ENCODE measurements at places on chromosomes 3 and 15.

DNA sequence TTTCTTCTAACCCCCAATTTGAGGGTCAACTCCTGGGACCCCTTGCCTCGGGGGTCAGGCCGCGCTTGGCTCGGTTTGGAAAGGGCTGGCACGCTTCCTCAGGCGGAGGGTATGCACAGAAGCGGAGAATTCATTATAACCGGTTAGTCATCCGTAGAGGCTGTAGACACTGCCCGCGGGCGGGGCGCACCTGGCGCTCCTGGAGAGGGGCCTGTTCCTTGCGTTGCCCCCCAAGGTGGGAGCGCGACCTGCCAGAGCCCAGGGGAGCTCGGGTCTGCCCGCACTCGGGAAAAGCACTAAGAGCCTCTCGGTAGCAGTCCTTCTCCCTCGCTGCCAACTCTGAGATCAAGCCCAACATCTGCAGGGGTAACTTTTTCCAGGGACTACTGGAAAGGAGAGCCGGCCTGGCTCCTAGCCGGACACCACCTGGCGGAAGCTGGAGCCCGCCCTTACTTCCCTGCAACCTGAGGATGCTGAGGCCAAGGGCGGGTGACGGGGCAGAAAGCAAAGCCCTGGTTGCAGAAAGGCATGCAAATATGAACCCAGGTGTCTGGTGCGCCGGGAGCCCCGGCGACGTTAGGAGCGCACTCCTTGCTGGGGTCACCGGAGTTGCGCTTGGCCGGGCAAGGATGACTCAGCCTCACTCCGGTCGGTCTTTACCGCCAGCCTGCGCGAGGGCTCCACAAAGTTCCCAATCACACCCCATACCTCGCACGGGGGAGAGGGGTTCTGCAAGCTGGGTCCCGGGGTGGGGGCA, 1.5 kb upstream of the CACNA2D3 start:
- no peak for DNase-seq

DNA sequence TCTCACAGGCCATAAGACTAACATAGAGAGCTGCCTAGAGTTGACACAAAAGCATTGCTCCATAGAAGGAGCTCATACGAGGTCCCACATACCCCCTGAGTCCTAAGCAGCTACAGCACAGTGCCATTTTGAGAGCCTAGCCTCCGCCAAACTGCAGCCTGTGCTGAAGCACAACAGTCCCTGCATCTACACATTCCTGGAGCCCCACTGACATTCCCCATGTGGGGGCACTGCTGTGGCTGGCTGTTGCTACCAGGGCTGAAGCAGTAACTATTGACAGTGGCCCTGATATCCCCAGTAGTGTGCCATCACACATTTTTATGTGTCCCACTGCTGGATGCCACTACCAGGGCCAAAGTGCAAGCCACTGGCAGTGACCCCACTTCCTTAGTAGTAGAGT, 80.3 kb downstream of the CERS3 start:
- DNase-seq = no peak

DNA sequence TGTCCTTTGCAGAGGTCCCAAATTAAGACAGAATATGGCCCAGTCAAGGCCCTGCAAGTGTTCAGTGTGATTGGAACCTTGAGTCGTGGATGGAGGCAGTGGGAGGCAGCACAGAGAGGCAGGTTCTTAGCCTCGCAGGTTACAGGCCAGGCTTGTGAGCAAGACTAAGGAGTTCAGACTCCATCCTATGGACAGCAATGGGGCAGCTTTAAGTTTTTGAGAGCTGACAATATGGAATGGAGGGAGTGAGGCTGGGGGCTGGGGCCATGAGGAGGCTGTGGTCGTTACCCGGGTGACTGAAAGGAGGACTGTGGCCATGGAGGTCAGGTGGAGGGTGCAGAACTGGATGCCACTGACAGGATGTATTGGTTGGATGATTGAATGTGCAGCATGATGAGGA, 74.1 kb upstream of the PRR23C start:
- no peak for DNase-seq

GRCh38 chr3:197339841-197340520, 41.6 kb upstream of the DLG1 start:
- no peak for DNase-seq

- no peak for DNase-seq
These were observed 309.0 kb downstream of the GBE1 start for GRCh38 chr3:81452418-81452817.
